ENCODE measurements at places on chromosomes 3 and 15.

- DNase-seq, result no peak
These were observed 639.7 kb upstream of the NR2F2 start for GRCh38 chr15:95690631-95691340.

DNA sequence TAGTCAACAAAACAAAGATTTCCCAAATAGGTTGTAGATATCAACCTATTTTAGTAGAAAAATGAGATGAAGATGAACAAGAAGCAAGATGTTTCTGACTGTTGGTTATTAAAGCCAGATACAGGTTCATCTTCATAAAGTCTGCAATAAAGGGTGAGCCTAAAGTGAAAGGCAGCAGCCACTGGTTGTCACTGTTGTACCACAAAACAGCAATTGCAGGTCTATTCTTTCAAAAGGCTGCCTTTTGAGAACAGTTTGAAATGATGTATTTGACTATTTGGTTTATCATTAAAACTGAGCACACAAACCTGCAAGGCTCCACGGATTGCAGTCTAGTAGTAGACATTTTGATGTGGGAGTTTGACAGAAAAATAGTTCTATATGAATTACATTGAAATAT is 543.4 kb downstream of the GBE1 start:
- DNase-seq, result no peak

GRCh38 chr3:167453815-167454214 is 20.0 kb downstream of the SERPINI2 start:
- DNase-seq, result no peak

GRCh38 chr3:101976473-101976872 is 127.2 kb downstream of the NFKBIZ start:
- DNase-seq, result no peak
